ENCODE measurements at places on chromosomes 2 and 18.

- DNase-seq: no peak
Observed at GRCh38 chr2:143697744-143698143, 568.5 kb downstream of the ARHGAP15 start.

DNA sequence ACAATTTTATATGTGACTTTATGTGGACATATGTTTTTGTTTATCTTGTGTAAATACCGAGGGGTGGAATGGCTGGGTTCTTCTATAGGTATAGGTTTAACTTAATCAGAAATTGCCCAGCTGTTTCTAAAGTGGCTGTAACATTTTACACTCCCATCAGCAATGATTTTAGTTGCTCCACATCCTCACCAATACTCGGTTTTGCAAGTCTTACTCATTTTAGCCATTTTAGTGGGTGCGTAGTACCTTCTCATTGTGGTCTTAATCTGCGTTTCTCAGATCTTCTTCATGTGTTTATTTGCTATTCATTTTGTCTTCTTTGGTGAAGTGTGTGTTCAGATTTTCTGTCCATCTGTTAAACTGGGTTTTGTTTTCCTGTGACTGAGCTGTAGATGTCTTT is 95.4 kb upstream of the BCL2L11 start:
- no peak for DNase-seq

DNA sequence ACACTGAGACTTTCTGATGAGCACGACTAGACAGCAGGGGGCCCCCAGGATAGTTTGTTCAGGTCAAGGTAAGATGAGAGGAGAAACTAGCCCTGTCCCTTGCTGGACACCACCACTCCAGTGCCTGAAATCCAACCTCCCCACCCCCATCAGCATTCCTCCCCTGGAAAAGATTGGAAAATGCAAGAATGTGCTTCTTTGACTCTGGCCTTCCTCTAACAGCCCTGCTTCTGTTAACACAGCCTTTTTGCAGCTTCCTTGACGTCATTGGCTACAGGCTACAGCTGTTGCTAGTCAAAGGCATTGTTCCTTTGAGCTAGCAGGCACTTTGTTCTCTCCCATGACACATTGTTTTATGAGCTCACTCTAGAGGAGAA is 20.1 kb upstream of the LTBP1 start:
- no peak for DNase-seq

GRCh38 chr2:82827426-82827825 is 1631.7 kb downstream of the SUCLG1 start:
- no peak for DNase-seq

DNA sequence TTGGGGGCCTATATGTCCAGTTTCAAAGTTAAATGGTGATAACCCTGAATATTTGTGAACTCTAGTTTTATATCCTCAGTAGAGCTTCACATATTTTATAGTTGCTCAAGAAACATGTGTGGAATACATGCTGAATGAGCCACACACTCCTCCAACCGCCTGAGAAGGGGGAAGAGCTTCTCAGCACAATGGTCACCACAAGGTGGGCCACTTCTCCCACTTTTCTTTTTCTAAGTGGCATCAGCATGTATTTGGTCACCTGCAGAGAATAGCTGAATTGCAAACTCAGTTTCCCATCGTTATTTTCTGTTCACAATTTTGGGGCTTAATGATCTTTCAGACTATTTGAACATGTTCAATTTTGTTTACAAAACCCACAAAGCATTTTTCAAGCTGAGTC is 340.5 kb downstream of the PARD3B start:
- DNase-seq: no peak

DNA sequence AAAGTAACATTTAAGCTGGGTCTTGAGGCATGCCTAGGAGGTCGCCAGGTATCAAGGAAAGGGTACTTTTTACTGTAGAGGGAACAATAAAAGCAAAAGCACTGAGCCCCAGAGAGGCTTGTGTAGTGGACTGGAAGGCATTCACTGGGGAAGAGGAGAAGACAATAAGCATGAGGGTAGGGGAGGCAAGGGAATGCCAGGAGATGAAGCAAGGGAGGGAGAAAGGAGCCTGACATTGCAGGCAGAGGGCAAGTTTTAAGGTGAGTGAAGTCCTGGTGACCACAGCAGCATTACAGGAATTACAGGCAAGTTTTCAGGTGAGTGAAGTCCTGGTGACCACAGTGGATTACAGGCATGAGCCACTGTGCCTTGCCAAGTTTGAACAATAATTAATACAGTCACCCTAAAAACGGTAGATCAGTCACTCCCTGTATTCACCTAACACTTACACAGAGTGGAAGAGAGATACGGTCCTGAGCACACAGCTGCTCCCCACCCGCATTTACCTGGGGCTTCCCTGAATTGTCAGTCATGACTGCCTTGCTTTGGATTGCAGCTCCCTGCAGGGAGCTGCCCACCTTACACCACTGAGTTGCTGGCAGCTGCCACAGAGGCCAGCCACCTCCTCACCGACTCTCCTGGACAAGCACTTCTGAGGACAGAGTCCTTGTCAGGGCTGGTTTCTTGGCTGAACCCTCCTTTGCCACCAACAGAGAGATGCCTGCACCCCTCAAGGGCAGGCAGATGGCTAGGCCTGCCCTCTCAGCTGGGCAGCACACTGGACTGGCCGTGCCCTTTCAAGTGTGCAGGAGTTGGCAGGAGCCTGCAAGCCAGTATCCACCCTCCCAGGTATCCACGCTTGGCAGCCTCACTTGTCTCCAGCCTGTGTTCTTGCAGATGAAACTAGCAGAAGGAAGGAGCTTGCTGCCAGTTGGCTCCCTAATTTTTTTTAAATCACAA is 153.2 kb upstream of the MSH6 start:
- no peak for DNase-seq

DNA sequence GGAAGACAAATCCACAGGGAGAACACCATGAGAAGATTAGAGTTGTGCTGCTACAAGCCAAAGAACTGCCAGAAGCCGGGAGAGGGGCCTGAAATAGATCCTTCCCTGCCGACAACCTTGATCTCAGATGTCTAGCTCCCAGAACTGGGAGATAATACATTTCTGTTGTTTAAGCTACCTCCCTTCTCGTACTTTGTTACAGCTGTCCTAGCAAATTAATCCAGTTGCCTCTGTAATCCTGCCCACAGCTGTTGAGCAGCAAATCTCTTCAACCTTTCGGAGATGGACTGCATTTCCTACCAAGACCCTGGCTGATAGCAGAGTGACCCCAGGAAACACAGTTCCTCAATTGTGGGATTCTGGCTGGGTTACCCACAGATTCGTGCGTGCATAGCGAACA is 2.6 kb upstream of the TBC1D8 start:
- DNase-seq: no peak

DNA sequence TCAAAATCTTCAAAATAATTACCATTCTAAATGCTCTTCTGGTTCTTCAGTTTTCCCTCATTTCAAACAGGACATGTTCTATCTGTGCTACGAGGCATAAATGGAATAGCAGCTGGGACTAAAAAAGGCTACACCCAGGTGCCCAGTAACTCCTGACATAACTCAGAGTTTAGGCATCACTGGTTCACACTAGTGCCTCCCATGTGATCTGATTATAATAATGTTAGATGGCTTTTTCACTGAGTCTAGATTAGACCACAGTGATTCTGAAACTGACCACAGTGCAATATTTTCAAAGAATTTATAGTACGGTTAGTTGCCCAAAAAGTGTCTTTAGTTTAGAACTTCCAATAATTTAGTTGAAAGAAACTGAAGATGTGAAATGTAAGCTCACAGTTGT is 123.3 kb downstream of the CCBE1 start:
- DNase-seq: no peak

DNA sequence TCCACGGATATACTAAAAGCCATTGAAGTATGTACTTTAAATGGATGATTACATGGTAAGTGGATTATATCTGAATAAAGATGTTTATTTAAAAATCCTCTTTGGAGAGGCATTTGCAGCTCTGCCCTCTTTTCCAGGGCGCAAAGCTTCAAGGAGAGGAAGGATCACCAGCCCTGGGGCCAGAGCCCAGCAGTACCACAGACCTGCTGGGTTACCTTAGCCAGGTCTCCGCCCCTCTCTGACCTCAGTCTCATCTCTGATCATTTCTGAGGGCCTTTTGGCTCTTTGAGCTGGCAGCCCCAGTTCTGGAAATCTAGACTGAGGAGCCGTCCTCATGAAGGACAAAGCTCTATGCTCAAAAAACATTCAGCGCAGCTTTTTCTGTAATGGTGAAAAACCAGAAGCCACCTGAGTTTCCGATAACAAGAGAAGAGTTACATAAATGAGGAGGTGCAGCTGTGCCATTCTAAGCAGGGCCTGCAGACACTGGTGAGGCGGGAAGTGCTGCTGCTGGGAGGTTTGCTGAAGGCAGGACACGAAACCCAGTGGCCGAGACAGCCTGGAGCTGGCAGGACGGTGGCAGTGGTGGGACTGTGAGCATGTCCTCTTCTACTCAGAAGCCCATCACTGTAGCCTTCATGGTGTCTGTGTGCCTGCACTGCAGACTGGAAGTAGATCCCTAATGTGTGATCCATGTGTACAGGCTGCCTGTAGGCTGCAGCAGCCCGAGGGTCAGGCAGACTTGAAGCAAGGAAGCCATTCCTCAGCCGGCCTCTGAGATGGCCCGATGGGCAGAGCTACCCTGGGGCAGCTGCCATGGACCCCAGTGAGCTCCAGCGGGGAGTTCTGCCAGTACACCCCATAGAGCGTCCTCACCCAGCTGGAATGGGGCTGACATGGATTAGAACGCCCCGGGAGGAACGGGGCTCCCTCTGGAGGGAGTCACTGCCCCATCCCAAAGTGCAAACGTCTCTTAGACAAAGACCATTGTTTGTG is 27.7 kb downstream of the ADRA2B start:
- no peak for DNase-seq

DNA sequence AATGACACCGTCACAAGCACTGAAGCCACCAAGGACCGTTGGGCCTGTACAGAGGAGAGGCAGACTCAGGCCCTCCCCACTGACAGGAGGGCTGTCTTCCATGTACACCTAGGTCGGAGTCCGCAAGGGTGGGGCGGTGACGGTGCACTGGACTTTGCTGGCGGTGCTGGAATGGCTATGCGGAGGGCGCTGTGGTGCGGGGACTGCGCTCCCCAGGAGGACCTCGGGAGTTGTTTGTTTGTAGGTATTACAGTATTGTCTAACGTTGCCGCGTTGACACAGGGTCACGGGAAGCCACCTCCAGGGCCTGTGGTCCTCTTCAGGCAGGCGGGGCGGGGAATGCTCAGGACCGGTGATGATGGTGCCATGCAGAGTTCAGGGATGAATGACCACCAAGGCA is 126.2 kb downstream of the TPO start:
- DNase-seq: no peak

DNA sequence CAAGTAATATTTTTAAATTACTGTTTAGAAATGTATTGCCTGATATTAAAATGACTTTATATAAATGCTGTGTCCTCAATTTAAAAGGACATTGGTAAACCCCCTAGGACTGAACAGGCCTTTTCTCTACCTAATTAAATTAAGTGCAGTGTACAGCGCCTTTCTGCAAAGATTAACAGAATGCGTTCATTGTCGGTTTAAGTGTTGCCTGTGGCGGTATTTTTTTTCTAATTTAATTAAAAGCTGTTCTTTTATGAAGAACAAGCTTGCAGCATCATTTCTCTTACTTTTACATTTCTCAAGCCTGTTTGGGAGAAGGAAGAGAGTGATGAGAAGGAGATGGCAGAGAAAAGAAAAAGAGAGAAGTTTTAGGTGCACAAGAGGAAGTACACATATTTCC is 344.9 kb downstream of the CPS1 start:
- DNase-seq: no peak

DNA sequence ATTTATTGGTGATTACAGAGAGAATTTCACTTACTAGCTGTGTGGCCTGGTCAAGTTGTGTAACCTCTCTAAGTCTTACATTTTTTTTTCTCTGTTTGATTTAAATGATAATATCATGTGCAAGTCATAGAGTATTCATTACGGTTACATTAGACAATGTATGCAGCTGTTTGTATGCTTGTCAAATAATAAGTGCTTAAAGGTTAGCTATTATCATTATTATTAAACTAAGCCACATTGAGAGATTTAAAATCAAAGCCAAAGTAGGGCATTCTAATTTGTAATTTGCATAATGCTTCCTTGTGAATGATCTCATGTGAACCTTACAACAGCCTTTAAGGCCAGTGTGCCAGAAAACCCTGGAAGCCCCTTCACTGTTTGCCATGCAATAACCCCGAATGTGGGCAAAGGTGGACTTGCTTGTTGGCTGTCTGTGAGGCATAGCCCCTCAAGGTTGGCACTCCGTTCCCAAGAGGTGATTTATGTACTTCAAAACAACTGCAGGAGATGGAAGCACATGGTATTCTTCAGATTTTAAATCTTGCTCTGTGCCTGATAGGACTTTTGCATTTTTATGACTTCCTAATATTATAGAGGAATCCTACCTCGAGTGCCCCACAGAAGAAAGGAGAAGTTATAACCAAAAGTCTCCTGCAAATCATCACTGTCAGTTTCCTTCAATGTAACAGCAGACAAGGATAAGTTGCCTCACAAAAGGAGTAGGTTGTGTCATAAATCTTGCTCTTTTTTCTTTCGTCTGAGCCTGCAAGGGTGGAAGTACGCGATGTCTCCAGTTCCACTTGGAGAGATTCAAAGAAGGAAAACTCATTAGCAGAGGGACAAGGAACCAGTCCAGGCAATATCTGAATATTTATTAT is 272.0 kb downstream of the TGIF1 start:
- no peak for DNase-seq

DNA sequence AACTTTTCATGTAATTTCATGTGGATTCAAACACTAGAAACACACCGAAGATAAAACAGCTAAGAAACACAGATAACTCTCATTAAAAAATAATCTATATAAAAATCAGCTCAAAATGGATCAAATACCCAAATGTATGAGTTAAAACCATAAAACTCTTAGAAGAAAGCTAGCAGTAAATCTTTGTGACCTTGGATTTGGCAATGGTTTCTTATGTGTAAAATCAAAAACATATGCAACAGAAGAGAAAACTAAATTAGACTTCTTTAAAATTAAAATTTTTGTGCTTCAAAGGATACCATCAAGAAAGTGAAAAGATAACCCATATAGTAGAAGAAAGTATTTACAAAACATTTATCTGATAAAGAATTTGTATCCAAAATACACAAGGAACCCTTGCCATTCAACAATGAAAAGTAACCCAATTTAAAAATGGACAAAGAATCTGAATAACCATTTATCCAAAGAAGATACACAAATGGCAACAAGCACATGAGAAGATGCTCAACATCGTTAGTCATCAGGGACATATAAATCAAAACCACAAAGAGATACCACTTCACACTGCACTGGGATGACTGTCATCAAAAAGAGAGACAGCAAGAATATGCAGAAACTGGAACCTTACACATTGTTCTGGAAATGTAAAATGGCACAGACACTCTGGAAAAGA is 27.5 kb downstream of the GAREM1 start:
- no peak for DNase-seq

Measured in T-helper 17 cell (primary cell).